Urothelium cell line (cell line): ENCODE measurements at places on chromosomes 13 and 19.

DNA sequence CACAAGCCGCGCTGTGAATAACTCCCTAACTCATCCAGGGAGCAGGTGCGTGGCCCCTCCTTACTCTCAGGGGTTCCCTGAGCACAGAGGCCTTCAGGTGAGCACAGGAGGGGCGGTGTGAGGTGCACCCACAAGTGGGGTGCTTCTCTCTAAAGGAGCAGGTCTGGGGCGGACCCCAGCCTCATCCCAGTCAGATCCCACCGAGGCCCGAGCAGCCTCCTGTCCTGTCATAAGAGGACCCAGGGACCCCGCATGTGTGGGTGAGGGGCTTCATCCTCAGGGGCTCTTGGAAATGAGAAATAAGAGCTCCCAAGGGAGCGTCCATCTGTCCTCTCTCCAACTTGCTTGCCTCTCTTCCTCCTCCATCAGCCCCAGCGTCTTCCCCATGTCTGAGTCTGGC, 3.0 kb upstream of the LILRA5 start:
- DNase-seq = no peak

GRCh38 chr19:46413262-46414031, at the start of gene CCDC8:
CCDC8 (minus strand) TSS chr19:46413564; CDS start chr19:46412810, 754 bp downstream.
- peak; percentile 59 for DNase-seq

DNA sequence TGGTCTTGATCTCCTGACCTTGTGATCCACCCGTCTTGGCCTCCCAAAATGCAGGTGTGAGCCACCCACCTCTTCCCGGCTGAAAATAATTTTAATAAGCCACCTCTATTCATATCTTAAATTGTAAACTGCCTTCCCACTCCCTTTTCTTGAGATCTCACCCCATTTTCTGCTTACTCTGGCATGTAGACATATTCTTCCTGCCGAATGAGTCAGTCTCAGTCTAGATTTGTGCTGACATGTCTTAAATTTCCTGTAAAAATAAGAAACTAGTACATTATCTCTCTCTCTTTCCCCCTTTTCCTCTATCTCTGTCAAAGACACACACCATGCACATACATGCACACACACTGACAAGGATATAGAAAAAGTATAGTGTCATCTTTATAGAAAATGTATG, 60.9 kb downstream of the THSD1 start:
- no peak for DNase-seq

- DNase-seq = peak; percentile 79
Measured at GRCh38 chr19:6516659-6517291, 14.1 kb upstream of the TNFSF9 start.

DNA sequence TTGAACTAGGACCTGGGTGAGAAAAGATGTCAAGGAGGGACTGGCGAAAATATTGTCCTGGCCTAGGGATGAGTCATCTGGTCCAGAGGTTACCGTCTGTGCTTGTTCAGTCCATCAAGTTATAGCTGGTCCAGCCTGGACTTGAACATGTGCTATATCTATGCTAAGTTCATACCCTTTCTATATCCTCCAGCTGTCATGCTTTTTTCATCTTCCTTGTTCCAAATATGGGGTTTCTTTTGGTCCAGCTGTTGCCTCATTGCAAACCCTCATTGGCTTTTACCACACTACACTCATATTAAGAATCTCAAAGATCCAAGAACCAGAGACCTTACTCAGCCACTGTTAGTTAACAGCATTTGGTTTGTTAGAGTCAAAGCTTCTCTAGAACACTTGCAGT, 19.1 kb upstream of the KLF12 start:
- DNase-seq = no peak

GRCh38 chr13:67916650-67917049, 686.5 kb upstream of the PCDH9 start:
- DNase-seq = no peak
